Activated CD4-positive, alpha-beta memory T cell treated with anti-CD3 and anti-CD28 coated beads for 36 hours (primary cell): ENCODE measurements at places on chromosomes 4 and X. TPM values are rescaled to one million over a fixed set of nuclear protein-coding genes. Genes with fewer than 3 reads are reported as not detected.

DNA sequence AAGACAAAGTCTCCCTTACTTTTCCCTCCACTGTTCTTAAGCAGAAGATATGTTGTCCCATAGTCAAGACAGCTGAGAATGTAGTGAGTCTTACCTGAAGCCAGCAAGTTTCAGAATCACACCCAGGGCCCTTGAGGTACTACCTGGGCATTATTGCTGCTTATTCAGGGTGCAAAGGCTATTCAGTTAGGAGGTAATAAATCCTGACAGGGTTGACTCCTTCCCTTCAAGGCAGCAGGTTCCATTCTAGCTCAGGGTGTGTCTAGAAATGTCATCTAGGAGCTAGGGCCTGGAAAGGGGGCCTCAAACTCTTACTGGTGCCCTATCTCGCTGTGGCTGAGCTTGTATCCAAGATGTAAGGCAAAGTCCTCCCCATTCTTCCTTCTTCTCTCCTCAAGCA lies 259.0 kb downstream of the FAT4 start:
- no peak for DNase-seq

DNA sequence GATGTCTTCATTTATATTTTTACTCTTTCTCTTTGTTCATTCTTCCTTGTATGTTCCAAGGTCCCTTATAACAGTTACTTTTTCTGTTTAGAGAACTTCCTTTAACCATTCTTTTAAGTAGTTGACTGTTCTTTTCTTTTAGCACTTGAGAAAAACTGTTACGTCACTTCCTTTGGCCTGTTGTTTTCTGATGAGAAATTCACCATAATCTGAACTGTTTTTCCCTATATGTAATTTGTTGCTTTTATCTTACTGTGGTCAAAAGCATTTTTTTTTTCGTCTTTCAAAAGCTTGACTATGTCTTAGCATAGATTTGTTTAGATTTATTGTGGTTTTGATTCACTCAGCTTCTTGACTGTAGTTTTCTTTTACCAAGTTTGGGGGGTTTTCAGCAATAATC lies 1660.3 kb upstream of the PCDH10 start:
- DNase-seq, result no peak

- DNase-seq, result no peak
Observed at GRCh38 chr4:23888421-23889319, 1.2 kb downstream of the PPARGC1A start.

TMEM31 gene
- total RNA-seq, result 0.44 TPM

USP51 gene
- 1.6 TPM for total RNA-seq
